Endothelial cell (in vitro differentiated cells): ENCODE measurements at places on chromosomes 11 and 22.

- DNase-seq: no peak
Observed at GRCh38 chr22:41094041-41094593, 1.7 kb downstream of the EP300 start.

DNA sequence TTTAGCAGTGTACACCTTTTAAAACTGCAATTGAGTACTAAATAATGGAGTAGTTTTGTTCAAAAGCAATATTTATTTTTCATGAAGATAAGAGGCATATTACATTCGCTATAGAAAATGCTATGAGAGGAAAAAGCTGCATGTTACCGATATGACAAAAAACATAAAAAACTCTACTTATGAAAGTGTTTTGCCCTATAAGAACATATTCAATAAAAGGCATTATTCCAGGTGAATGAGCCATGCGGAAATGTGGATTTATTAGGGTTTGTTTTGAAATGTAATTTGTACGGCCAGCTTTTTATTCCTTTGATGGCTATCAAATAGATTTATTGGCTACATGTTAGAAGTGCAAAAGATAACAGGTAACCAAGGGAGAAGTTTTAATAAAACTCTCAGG lies 129.3 kb upstream of the DDI1 start:
- no peak for DNase-seq

DNA sequence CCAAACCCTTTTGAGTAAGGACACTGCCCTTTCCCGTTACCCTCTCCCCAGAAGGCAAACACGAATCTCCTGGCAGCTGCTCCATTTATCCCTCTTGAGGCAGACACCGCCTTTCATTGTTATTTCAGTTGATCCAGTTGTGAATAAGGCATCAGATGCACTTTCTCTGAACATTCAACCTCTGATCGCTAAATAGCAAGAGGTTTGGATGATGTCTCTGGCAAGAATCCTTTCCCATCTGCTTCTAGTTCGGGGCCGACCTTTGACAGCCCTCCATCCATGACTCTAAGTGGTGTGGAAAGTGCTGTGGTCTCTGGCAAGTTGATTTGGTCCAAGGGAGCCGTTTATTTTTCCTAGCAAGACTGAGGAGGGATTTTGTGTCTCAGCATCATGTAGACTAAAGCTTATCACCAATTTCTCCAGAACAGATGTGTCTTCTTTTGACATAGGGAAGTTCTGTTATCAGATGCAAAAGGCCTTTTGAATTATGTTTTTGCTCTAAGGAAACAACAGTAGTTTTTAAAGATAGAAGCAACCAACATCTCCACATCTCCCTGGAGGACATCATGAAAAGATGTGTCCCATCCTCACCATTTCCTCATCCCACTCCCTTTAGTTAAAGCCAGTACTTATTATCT lies 123.6 kb downstream of the CCDC34 start:
- no peak for DNase-seq

DNA sequence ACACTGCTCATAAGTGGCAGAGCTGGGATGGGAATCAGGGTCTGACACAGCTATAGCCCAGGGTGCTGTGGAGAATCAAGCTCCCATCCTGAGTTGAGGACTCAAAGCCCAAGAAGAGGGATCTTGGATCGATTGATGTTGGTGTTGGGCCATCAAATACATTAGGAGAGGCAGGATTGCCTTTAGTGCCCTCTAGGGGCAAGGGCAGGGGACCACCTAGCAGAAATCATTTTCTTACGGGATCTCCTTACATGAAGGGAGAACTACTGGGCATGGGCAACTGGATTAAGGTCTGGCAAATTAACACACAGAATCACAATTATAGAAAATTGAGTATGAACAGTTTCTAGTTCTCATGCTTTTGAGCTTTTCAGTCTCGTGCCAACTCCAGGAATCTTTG lies 24.9 kb upstream of the EMSY start:
- peak; percentile 22 for DNase-seq

DNA sequence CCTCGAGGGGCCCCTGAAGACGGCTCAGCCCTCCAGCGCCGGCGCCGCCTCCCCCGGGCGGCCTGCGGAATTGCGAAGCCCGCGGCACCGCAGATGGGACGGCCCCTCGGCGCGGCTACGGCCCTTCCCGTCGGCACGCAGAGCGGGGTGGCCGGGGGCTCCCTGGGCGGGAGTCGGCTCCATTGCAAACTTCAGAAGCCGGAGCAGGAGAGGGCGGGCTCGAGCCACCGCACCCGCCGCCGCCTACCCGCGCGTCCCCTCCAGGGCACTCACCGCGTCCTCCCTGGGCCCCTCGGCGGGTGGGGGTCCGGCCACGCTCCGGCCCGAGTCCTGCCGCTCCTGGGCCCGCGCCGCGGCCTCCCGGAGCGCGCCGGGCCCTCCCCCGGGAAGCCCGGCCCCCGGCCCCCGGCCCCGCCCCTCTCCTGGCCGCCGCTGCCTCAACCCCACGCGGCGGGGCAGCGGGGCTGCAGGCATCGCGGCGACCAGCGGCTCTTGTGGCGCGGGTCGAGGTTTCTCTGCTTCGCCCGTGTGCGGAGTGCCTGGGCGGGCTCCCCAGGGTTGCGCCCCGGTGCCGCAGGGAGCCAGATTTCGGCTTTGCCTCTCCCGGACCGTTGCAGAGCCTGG lies at the start of gene PACSIN3:
PACSIN3 (minus strand) TSS at position 359 of the 624 bp plus-strand sequence. CDS start 3,707 bp downstream, outside the sequence.
- peak; percentile 63 for DNase-seq

DNA sequence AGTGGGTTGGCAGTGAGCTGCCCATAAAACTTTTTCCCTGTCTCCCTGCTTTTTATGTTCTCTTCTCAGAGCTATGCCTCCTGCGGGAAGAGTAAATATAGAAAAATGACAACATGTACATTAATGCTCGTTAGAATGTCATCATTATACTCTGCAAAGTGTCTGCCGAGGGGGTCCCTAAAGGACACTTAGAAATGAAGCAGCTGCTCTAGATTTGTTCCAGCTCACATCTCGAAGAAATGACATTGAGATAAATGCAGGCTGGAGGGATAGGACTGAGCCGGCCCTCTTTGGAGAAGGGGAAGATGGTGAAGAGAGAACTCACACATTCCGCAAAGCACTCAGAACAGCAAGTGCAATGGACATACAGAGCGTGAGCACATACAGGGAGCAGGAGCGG lies 240.0 kb downstream of the NXPE2 start:
- DNase-seq: no peak

- no peak for DNase-seq
Observed at GRCh38 chr22:39946126-39946502, 14.1 kb upstream of the TMA7B start.

GRCh38 chr22:45502215-45503049 lies at the start of gene FBLN1:
FBLN1 (plus strand) TSS chr22:45502883; CDS start chr22:45502986, 103 bp downstream.
- peak; percentile 63 for DNase-seq

DNA sequence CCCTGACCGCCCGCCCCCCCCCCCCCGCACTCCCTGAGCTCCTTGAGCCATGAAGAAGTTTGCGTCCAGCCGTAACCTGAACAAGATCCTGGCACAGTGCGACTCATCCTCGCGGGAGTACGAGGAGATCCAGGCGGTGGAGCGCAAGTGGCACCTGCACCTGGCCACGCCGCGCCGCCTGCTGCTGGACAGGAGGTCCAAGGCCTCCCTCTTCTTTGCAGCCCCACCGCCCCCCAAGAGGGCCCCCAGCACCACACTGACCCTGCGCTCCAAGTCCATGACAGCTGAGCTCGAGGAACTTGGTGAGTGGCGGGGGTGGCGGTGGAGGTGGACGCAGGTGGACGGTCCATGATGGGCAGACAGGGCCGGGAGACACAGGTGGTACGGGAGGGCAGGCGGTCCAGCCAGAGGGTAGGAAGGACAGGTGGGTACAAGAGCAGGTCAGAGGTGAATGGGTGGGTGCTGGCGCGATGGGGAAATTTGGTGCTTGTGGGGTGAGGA lies 32.1 kb upstream of the ACR start:
- DNase-seq: no peak

GRCh38 chr11:8586184-8586583 lies 7.8 kb downstream of the STK33 start:
- DNase-seq: no peak

GRCh38 chr11:911031-911889 lies 650 bp upstream of the CHID1 start:
- DNase-seq: no peak

DNA sequence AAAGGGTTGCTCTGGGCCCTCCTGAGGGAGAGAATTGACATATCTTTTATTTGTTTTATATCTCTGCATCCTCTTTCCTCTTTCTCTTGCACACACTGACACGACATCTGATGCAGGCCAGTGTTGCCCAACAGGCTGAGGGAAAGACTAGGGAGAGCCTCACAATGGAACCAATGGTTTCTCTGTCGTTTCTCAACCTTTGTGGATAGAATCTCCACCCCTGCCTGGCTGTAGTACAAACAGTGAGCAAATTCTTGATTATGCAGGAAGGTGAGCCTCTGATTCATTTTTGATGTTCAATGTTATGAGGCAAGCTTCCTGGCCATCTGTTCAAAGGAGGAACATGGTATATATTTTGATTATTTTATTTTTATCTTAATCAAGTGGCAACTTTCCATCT lies 49.8 kb upstream of the PLET1 start:
- no peak for DNase-seq

GRCh38 chr11:1485504-1485885 lies 1.1 kb downstream of the MOB2 start:
- no peak for DNase-seq

- DNase-seq: no peak
Observed at GRCh38 chr11:69167130-69167915, 11.6 kb downstream of the SMIM38 start.

DNA sequence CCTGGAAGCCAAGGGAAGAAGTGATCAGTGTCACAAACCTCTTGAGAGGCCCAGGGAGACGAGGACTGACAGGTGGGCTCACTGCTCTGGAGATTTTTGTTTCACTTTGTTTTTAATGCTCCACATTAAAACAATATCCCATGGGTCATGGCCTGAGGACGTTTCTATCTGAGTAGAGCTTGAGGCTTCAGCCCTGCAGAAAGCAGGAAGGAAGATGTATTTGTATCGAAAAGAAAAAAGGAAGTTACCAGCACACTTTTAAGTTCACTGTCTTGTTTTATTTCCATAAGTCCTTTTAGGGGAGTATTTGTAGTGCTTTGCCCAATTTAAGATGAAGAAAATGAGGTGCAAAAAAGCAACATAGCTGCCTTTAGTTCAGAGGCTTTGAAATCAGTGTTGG lies 191.1 kb downstream of the GRIK4 start:
- no peak for DNase-seq

GRCh38 chr11:12854829-12855228 lies 154.3 kb upstream of the RASSF10 start:
- DNase-seq: no peak

GRCh38 chr22:21051831-21052400 lies 6.2 kb downstream of the LRRC74B start:
- DNase-seq: no peak

DNA sequence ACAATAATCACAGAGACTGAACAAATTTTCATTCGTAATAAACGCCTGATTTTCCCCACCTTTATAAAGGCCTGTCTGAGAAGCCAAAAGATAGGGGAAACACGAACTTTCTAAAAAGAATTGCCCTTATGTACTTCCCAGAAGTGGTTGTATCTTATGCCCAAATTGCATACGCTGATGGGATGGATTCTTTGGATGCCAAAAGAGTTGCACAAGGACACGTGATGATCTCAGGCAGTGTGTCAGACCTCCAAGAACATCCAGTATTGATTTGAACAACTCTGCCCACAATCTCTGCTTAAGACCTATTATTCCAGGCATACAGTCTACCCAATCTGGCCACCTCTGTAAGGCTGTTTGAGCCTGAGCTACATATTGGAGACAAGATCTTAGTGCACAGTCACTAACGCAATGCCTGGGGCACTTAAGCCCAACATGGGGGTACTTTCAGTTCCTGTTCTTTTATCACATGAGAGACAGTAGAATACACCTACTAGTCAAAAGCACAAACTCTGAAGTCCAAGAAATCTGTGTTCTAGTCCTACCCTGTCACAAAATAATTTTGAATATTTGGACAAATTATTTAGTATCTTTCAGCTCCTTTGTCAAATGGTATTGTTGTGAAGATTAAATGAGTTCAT lies 38.9 kb downstream of the OR10A6 start:
- DNase-seq: no peak

DNA sequence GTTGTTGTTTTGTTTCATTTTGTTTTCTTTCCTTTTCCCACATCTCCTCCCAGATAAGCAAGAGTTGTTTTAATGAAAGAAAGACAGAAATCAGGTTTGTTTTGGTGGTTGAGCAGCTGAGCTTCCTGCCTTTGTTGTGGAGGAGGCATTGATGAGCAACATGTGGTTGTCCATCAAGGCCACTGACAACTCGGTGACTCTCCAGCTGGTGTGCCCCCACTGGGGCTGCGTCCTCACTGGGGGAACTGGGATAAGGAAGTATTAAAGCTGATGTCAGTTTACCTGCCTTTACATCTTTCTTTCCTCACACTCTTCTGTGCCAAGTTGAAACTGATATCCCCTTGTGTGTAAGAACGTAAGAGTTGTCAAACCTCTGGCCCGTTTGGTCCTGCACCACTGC lies 5.9 kb downstream of the VPS26B start:
- no peak for DNase-seq

GRCh38 chr11:103736315-103737036 lies 300.0 kb upstream of the DDI1 start:
- no peak for DNase-seq

GRCh38 chr22:38681582-38682335 lies at the start of gene TOMM22:
TOMM22 (plus strand) TSS chr22:38681957; CDS start chr22:38681979, 22 bp downstream.
- DNase-seq: peak; percentile 85

DNA sequence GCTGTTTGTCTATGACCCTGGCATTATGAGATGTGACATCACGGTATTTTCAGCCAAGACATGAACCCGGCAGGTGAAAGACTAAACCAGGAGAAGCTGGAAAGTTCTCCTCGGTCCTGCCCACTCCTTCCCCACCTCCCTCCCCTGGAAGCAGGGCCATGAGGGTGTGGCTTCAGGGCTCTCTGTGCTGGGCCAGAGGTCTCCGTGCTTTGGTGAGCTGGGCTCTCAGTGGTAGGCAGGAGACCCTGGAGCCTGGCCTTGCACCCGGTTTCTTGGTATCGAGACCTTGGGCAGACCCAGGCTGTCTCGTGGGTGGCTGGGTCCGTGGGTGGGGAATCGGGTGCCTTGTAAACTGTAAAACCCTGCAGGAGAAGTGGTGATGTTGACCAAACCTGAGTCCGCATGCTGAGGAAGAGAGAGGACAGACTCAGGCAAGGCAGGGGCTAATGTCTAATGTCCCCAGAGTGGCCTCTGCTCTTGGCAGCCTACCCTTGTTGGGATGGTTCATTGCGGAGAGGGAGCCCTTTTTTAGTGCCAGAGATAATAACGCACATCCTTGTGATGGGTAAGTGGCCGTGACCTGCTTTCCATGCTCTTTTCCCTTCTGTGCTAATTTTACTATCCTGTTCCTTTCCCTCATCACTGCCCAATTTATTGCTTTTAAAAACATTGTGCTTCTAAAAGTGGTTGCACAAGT lies 48.6 kb upstream of the PARVG start:
- no peak for DNase-seq
